ENCODE measurements at places on chromosomes 7 and 10.
A peak's percentile ranks its signal among the peaks of the same experiment; 100 is the strongest.

- peaks cover 7% of the 10 kb centered on the region for H3K27me3 ChIP-seq
- H3K4me3 ChIP-seq = peak overlapping the region; percentile 6
- H3K36me3 ChIP-seq = peaks cover 80% of the 10 kb centered on the region
- DNase-seq = no peak
- H3K4me1 ChIP-seq = peaks cover 7% of the 10 kb centered on the region
These were observed 90.3 kb downstream of the TRIM24 start for GRCh38 chr7:138550337-138550736.

DNA sequence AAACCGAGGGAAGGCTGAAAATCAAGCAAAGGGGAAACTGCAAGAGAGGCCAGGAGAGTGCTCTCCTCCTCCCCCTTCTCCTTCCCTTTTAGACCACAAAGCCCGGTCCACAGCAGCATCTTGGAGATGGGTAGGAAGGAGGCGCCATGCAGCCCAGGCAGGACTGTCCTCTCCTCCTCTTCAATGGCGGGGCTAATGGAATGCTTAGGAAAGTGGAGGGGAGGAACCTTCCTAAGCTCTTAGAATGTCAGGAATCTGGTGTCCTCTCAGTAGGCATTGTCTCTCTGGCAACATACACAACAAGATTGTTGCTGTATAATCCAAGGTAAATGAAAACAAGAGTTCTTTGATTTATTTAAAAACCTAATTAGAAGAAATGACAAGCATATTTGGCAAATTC is 185.1 kb downstream of the DGKI start:
- H3K27me3 ChIP-seq = peaks cover 2% of the 10 kb centered on the region
- no peak overlapping the region for H3K27ac ChIP-seq
- no peak for DNase-seq
- H3K4me3 ChIP-seq = no peak overlapping the region
- no peaks in the 10 kb centered on the region for H3K36me3 ChIP-seq
- H3K4me1 ChIP-seq = peaks cover 19% of the 10 kb centered on the region

- peaks cover 6% of the 10 kb centered on the region for H3K27me3 ChIP-seq
- no peak overlapping the region for H3K4me3 ChIP-seq
- no peak overlapping the region for H3K27ac ChIP-seq
These were observed 52.9 kb downstream of the CPXM2 start for GRCh38 chr10:123838596-123839310.

DNA sequence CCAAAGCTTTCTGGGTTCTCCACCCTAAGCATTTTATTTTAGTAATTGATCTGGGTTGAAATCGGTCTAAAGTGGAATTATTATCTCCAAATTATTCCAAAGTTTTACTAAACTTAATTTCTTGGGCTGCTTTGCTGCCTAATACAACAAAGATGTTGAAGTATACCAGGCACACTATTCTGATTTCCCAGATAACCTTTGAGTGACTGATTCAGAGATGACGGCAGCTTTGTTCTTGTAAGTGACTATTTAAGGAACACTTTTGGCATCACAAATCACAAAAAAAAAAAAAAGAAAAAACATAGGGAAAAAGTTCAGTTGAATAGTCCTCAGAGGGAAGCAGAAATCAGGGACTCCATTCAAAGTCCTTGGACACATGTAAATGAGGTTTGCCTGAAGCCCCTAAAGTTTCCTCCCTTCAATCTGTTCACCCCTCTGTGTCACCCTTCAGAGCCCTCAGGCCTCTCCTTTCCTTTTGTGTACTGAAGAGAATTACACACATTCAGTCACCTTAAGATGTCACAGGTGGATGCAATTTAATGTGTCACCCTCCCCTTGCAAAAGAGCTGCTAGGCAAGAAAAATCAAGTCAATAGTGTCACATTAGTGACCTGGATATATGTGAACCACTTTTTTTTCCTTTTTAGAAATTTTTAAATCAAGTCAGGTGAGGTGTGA is 81.5 kb downstream of the RTKN2 start:
- H3K36me3 ChIP-seq = no peaks in the 10 kb centered on the region

GRCh38 chr10:96470116-96470743 is 43.5 kb downstream of the TLL2 start:
- no peak overlapping the region for H3K27ac ChIP-seq
- peak; percentile 70 for DNase-seq
- peaks cover 5% of the 10 kb centered on the region for H3K4me1 ChIP-seq
- no peak overlapping the region for H3K4me3 ChIP-seq
- peaks cover 7% of the 10 kb centered on the region for H3K27me3 ChIP-seq

DNA sequence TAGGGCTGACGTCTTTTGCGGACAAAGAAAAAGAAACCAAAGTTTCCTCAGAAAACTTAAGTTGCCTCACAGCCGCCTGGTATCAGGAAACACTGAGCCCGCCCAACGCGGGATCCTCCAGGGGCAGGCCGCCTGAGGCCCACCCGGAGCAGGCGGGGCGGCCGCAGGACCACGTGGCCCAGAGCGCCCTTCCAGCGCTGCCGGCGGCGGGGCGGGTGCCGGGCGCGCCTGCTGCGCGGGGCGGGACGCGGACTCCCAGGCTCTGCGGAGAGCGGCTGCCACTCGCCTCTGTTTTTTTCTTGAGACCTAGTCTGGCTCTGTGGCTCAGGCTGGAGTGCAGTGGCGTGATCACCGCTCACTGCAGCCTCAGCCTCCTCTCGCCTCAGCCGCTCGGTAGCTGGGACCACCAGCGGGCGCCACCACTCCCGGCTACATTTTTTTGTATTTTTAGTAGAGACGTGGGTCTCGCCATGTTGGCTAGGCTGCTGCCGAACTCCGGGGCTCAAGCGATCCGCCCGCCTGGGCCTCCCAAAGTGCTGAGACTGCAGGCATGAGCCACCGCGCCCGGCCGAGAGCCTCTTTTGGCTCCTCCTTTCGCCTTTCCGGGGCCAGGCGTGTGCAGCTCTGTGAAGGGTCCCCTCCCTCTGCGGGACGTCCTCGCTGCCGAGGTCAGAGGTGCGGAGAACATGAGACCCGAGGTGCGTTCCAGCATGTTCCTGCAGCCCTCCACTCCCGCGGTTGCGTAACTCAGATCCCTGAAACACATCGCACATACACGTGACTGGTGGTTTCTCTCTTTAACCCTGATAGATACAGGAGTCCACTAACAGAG is 11.6 kb upstream of the HNRNPF start:
- DNase-seq = peak; percentile 59
- no peak overlapping the region for H3K27ac ChIP-seq
- peak overlapping the region; percentile 73 for H3K4me3 ChIP-seq
- no peaks in the 10 kb centered on the region for H3K4me1 ChIP-seq
- H3K27me3 ChIP-seq = peaks cover 3% of the 10 kb centered on the region

DNA sequence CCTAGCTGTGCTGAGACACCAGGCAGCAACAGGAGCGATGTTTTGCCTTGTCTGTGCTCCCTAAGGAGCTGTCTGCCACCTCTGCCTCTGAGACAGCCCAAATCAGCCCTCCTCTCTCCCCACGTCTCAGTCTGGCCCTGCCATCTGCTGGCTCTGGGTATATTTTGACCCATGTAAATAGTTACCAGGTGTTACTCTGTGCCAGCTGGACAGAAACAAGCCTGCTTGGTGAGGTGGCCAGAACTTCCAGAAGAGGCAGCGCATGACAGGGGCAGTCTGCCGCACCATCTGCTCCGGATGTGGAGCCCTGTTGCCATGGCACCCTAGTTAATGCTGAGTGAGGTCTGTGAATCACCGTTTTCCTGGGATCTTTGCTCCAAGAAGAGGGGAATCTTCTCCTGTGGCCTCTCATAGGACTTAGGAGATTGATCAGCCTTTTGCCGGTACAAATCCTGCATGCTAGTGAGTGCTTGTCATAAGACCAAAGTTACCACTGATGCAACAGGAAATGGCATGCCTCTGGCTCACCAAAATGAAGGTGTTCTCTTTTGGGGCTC is 31.8 kb downstream of the GSTO2 start:
- peaks cover 6% of the 10 kb centered on the region for H3K27me3 ChIP-seq
- peaks cover 6% of the 10 kb centered on the region for H3K36me3 ChIP-seq
- DNase-seq = no peak
- peaks cover 6% of the 10 kb centered on the region for H3K4me1 ChIP-seq

GRCh38 chr7:157412021-157412443 is 75.2 kb downstream of the DNAJB6 start:
- no peak for DNase-seq
- peak overlapping the region; percentile 33 for H3K27ac ChIP-seq
- peaks cover 34% of the 10 kb centered on the region for H3K36me3 ChIP-seq
- peaks cover 7% of the 10 kb centered on the region for H3K27me3 ChIP-seq

DNA sequence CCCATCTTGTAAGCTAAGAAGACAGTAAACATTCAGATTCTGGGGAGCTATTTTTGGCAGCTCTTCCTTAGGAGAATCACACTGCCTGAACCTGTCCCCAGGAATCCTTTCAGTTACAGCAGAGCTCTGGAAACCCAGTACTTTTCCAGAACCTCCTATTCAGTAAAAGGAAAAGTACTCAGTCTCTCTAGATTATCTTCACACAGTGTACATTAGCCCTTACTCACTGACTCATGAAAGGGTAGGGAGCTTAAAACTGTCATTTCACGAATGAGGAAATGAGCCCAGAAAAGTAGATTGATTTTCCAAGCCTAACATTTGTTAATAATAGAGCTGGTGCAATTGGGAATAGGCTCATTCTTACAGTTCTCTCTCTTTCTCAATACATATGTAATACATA is 3.9 kb upstream of the CNNM1 start:
- DNase-seq = no peak
- H3K27ac ChIP-seq = no peak overlapping the region
- H3K36me3 ChIP-seq = peaks cover 3% of the 10 kb centered on the region
- peaks cover 3% of the 10 kb centered on the region for H3K4me1 ChIP-seq
- no peak overlapping the region for H3K4me3 ChIP-seq

DNA sequence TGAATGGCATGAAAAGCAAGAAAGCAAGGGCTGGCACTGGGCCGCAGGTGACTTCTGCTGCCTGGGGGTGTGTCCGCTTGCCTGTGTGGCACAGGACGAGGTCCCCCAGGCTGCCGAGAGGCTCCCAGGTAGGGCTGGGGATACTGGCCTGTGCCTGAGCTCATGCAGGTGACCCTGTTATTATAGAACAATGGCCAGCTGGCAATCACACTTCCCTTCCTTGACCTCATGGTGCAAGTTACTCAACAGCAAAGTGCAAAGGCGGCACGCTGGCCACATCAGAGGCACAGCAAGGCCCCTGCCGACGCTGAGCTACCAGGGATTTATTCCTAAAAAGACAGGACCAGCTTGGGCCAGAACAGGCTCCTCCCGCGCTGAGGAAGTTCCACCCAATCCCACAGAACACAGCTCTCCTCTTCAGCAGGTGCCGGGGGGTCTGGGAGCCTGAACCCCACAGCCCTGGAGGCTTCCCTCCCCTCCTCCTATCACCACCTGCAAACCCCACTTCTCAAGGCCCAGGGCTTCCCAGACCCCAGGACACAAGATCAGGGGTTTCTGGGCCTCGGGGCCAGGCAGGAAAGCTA is 1.4 kb upstream of the ADAM8 start:
- no peak overlapping the region for H3K4me3 ChIP-seq
- H3K4me1 ChIP-seq = no peaks in the 10 kb centered on the region
- H3K27ac ChIP-seq = no peak overlapping the region
- H3K36me3 ChIP-seq = peaks cover 7% of the 10 kb centered on the region

DNA sequence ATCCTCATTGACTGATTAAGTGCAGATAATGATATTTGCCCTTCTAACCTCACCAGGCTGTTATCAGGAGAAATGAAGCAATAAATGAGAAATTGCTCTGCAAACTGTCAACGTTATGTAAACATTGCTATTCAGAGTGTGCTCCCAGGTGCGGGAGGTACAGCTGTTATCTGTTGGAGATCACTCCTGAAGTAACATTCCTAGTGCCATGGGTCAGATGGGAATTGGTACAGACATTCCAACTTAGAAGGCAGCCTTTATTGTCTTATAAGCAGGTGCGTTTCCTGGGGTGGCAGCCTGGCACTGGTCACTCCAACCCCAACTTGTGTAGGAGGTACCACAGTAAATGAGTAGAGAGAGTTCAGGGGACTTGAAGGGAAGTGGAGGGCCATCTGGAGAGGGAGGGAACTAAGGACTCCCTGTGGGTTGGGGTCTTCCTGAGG is 36.8 kb downstream of the HK1 start:
- peaks cover 15% of the 10 kb centered on the region for H3K27me3 ChIP-seq
- H3K4me1 ChIP-seq = peaks cover 59% of the 10 kb centered on the region
- no peak for DNase-seq
- H3K27ac ChIP-seq = peak overlapping the region; percentile 5
- H3K4me3 ChIP-seq = no peak overlapping the region
- H3K36me3 ChIP-seq = no peaks in the 10 kb centered on the region

GRCh38 chr10:58351616-58352578 is 17.1 kb downstream of the UBE2D1 start:
- H3K36me3 ChIP-seq = no peaks in the 10 kb centered on the region
- peaks cover 8% of the 10 kb centered on the region for H3K4me1 ChIP-seq
- no peak overlapping the region for H3K27ac ChIP-seq
- no peaks in the 10 kb centered on the region for H3K27me3 ChIP-seq
- H3K4me3 ChIP-seq = no peak overlapping the region

- DNase-seq = no peak
- no peak overlapping the region for H3K27ac ChIP-seq
- peaks cover 30% of the 10 kb centered on the region for H3K4me1 ChIP-seq
These were observed 54.0 kb downstream of the DOCK4 start for GRCh38 chr7:112152186-112152585.

DNA sequence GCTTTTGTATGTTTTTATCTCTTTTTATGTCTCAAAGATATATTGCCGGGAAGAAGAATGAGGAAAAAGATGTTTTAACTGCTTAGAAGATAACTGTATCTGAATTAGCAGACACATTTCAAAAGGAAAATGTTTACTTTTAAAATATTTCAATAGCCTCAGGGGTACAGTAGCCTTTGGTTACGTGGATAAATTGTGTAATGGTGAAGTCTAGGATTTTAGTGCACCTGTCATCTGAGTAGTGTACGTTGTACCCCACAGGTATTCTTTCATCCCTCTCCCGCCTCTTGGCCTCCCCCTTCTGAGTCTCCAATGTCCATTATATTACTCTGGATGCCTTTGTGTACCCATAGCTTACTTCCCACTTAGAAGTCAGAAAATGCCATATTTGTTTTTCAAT is 222.1 kb downstream of the FANK1 start:
- no peak for DNase-seq
- H3K27ac ChIP-seq = no peak overlapping the region
- no peak overlapping the region for H3K4me3 ChIP-seq
- H3K27me3 ChIP-seq = no peaks in the 10 kb centered on the region

- peaks cover 5% of the 10 kb centered on the region for H3K27me3 ChIP-seq
- no peak overlapping the region for H3K4me3 ChIP-seq
- H3K36me3 ChIP-seq = no peaks in the 10 kb centered on the region
These were observed 43.7 kb downstream of the FGFBP3 start for GRCh38 chr10:91865562-91866081.

GRCh38 chr10:85641479-85642009 is 725.1 kb downstream of the GRID1 start:
- no peaks in the 10 kb centered on the region for H3K4me1 ChIP-seq
- no peaks in the 10 kb centered on the region for H3K36me3 ChIP-seq
- H3K27me3 ChIP-seq = peaks cover 5% of the 10 kb centered on the region
- no peak overlapping the region for H3K4me3 ChIP-seq
- no peak for DNase-seq

DNA sequence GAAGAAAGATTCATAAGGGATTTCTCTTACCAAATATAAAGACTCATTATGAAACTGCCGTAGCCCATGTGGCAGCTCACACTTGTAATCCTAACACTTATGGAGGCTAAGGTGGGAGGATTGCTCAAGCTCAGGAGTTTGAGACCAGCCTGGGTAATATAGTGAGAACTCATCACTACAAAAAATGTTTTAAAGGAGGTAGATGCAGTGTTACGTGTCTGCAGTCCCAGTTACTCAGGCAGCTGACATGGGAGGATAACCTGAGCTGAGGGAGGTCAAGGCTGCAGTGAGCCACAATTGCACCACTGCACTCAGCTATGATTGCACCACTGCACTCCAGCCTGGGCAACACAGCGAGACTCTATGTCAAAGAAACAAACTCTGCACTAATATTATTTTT is 18.1 kb upstream of the DNA2 start:
- no peak overlapping the region for H3K4me3 ChIP-seq
- no peaks in the 10 kb centered on the region for H3K4me1 ChIP-seq
- H3K27ac ChIP-seq = no peak overlapping the region
- no peak for DNase-seq

Data from endothelial cell (in vitro differentiated cells).